ENCODE measurements at places on chromosomes 16 and 17. TPM values are rescaled to one million over a fixed set of nuclear protein-coding genes. Genes with fewer than 3 reads are reported as not detected.

GRCh38 chr16:47626246-47626645 is 165.1 kb downstream of the PHKB start:
- DNase-seq = no peak

GRCh38 chr17:63707151-63707550 is 7.2 kb upstream of the LIMD2 start:
- no peak for DNase-seq

- peak; percentile 0 for DNase-seq
Observed at GRCh38 chr16:78675951-78676792, 576.7 kb downstream of the WWOX start.

- no peak for DNase-seq
Observed at GRCh38 chr17:78684026-78684425, 98.0 kb downstream of the CYTH1 start.

- no peak for DNase-seq
Observed at GRCh38 chr16:65773301-65773874, 593.1 kb upstream of the CDH5 start.

- DNase-seq = no peak
Observed at GRCh38 chr17:64938925-64939474, 19.7 kb upstream of the LRRC37A3 start.

DNA sequence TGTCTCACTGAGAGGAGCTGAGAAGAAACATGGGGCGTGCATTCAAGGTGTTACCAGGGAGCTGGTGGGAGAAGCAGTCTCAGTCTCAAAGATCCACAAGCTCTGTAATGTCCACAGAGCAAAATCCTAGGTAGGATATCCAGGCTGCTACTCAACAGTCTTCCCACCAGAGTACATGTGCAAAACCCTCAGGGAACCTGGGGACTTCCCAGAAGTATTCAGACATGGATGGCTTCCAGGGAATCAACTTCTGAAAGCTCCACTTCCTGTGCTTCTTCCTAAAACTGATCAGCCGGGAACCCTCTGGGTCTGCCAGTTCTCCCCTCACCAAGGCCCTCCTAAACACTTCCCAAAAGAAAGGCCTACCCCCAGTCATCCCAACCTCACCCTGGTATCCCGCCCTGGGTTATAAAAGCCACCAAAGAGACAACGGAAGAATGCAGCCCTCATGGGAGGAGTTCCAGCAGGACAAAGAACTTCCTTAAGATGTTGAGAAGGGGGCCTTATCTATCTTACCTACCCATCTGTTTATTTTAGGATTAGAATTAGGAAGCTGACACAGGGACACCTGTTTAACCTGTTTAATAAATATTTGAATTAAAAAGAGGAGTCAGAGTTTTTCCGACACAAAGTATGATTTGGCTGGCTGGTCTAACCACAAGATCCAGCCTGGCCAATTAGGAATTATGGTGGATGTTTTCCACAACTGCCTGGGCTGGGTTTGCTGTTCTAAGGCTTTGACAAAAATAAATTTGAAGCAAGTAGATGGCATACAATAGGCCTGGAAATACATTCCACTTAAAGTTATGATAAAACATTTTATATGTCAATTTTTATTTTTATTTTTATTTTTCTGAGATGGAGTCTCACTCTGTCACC is 37.0 kb downstream of the CUEDC1 start:
- DNase-seq = peak; percentile 79

DNA sequence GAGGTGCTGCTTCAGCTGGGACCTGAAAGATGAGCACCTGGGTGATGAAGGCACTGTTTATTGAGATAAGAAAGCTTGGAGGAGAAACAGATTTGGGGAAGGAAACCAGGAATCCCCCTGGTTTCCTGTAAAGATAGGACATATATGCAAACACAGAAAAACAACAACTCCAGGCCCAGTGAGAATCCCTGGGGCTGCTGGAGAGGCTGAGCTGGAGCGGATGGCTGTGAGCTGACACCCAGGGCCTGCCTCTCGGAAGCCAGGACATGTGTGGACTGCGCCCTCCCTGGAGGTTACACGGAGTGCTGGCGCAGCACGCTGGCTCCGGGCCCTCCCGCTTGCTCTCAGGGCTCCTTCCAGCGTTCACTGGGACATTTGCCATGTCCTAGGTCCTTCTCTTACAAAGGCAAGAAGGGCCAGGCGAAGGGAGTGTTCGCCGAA is 57.5 kb downstream of the CYB5B start:
- DNase-seq = peak; percentile 80

- peak; percentile 89 for DNase-seq
Observed at GRCh38 chr17:48048384-48049126, 396 bp downstream of the NFE2L1 start.

- no peak for DNase-seq
Observed at GRCh38 chr16:68227850-68228553, 7.9 kb downstream of the ESRP2 start.

DNA sequence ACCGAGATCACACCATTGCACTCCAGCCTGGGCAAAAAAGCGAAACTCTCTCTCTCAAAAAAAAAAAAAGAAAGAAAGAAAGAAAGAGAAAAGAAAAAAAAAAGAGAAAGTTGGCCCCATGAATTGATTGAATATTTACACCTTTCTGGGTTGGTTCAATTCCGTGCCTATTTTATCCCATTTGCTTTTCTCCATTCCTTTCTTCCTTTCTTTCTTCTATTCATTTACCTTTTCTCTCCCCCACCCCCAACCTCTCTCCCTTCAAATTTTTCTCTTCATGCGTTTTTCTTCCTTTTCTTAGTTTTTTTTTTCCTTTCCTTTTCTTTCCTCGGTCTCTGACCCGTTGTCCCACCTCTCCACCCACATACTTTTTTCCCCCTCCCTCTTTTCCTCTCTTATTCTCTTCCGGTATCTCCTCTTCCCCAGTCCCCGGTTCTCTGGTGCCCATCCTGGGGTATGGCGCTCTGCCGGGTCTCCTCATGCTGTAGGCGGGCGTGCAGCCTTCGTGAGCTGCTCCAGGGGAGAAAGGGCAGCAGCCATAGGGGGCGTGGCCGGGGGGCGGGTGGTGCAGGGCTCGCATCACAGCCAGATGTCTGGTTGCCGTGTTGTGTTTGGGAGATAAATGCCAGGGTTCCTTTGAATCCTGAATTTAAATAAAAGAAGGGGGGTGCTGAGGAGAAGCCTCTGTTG is 5.3 kb upstream of the COL1A1 start:
- no peak for DNase-seq

- DNase-seq = peak; percentile 48
Observed at GRCh38 chr16:87210894-87211293, 106.3 kb downstream of the C16orf95 start.

DNA sequence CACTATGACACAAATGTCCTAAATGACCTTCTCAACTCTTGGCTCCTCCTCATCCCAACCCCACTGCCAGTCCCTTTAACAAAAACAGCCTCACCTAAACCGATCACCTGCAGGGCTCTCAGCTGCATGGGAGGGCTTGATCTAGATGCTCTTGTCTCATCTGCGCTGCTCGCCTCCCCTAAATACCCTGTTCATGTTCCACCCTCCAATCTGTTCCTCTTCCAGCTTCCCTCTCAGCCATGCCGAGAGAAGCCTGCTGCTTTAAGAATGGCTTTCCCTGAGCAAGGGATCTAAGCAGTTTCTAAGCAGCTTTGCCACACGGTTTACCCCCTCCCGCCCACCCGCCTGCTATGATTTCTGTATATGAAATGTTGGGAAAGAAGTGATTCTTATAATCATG is 23.7 kb downstream of the PIPOX start:
- DNase-seq = no peak

DNA sequence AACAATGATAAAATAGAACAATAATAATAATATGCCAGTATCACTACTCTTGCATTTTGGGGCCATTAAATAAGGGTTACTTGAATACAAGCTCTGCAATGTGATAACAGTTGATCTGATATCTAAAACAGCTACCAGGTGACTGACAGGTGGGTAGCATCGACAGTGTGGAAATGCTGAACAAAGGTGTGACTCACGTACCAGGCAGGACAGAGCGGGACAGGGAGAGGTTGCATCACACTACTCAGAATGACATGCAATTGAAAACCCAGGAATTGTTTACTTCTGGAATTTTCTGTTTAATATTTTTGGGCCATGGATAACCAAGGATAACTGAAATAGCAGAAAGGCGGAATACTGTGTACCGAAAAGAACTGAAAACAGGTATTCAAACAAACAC is 15.8 kb upstream of the ZNF19 start:
- DNase-seq = no peak

- no peak for DNase-seq
Observed at GRCh38 chr17:825216-825615, 43.1 kb downstream of the MRM3 start.

DNA sequence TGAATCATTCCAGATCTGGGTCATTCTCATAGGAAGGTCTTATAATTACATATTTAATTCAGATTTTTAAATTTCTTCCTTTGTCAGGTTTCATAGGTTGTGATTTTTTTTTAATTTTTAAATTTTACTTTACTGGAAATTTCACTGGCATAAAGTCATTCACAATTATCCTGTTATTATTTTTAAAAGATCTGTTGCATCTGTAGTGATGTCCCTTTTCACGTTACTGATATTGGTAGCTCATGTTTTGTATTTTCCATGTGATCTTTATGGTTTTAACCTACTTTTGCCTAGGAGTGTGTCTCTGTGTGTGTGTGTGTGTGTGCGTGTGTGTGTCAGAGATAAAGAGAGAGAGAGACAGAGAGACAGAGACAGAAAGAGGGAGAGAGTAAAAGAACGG is 216.6 kb upstream of the KCNJ16 start:
- DNase-seq = no peak

GRCh38 chr17:77849239-77849638 is 109.3 kb upstream of the TNRC6C start:
- DNase-seq = no peak

- peak; percentile 94 for DNase-seq
Observed at GRCh38 chr16:8887952-8888560, 5.9 kb downstream of the LITAFD start.

GRCh38 chr16:28820016-28820415 is 2.8 kb upstream of the ATXN2L start:
- DNase-seq = no peak

DNA sequence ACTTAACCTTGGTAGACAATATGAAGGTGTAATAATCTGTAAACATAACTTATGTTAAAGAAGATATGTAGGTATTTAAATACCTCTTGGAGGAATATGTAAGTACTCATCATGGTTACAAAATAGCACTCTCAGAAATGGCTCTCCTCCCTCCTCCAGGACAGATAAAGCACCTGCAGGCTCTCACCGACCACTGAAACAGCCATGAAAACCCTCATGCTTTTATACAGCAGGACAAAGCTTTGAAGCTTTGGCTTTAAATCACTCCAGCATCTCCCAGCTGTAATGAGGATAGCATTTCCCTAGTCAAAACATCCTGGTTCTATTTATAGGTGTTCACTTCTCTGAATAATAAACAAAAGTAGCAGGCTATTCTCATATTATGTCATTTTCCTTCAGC is 69.1 kb upstream of the PMFBP1 start:
- no peak for DNase-seq

DNA sequence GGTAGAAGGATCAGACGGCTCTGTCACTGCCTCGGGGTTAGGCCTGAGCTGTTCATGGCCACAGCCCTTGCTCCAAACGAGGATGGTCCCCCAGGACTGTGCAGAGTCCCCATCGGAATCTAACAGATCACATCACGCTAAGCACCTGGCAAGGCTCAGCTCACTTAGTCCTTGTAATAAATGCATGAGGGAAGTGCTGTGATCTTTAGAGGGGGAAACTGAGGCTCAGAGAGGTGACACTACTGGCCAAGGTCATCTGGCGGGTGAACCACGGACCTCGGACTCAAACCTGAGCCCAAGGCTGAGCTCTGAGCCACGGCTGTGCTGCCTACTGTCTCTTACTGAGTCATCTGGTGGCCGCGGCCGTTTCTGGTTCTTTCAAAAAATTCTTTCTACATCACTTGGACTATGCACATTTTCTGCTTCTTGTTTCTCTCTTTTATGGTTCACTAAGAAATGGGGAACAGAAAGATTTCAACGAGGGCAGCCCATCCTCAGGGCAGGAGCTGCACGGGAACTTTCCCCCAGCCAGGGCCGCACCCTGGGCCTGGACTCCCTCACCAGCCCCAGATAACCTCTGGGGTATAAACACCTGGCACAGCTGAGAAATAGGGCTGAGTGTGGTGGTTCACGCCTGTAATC is 55.6 kb downstream of the COTL1 start:
- no peak for DNase-seq

GRCh38 chr17:30429155-30429554 is 48.1 kb upstream of the GOSR1 start:
- peak; percentile 23 for DNase-seq

DNA sequence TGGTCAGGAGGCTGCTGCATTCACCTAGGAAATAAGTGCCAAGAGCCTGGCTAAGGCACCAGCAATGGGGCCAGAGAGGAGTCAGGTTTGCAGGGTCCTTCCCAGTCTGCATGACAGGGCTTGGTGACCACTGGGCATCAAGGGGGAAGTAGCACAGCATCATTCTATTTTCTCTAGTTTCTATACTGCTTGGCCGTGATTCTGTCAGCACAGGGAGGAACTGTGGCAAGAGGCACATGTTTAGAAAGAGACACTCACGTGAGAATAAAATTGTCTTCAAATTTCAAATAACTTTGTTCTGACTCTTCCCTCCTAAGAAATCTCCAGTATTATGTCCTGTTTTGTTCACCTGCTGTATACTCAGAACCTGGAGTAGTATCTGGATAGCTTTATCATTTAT is 37.8 kb downstream of the ERN1 start:
- DNase-seq = no peak

DNA sequence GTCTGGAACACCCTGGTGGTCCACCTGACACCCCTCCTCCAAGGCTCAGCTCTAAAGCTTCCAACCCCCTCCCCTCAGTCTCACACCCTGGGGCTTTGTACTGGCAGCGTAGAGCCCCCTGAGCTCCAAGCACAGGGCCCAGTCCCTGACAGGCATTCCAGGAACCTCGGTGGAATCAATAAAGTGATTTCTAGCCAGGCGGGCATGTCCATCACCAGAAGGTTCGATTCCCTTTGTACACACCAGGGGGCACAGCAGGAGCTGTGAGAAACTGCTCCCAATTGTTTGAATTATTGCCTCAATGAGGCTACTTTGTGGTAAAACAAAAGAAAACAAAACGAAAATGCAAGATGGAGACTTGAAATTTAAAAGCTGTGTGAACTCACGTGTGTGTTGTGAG is 51.8 kb downstream of the SMPD3 start:
- DNase-seq = peak; percentile 49

- DNase-seq = no peak
Observed at GRCh38 chr17:56979091-56979480, 1.2 kb downstream of the SCPEP1 start.

The TMEM235 gene
- not detected for total RNA-seq

The CBX8 gene
- 7.3 TPM for total RNA-seq

The GNAO1 gene
- 10.9 TPM for total RNA-seq

The SPATA22 gene
- not detected for total RNA-seq

The CBFA2T3 gene
- not detected for total RNA-seq

The KRT13 gene
- not detected for total RNA-seq

The ARHGAP44 gene
- not detected for total RNA-seq

The DNAAF1 gene
- not detected for total RNA-seq

The STAC2 gene
- total RNA-seq = 0.07 TPM

The CBX2 gene
- 4.0 TPM for total RNA-seq

The HOXB6 gene
- total RNA-seq = 9.4 TPM

The TM4SF5 gene
- not detected for total RNA-seq
